ENCODE measurements at places on chromosomes 5 and 9.

- DNase-seq = no peak
These were observed 45.1 kb downstream of the GAS1 start for GRCh38 chr9:86902176-86902575.

- DNase-seq = no peak
These were observed 107.6 kb downstream of the ADRB2 start for GRCh38 chr5:148933903-148934432.

GRCh38 chr9:28956116-28956880 lies 1383.0 kb upstream of the C9orf72 start:
- DNase-seq = no peak

DNA sequence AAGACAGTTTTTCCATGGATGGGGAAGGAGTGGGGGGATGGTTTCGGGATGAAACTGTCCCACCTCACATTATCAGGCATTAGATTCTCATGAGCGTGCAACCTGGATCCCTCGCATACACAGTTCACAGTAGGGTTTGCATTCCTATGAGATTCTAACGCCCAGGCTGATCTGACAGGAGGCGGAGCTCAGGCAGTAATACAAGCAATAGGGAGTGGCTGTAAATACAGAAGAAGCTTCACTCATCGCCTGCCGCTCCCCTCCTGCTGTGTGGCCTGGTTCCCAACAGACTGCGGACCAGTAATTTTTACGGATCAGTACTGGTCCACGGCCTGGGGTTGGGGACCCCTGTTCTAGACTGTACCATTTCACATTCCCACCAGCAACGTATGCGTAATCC lies 68.3 kb upstream of the OTULINL start:
- DNase-seq = no peak

GRCh38 chr5:150509992-150510391 lies 2.1 kb downstream of the NDST1 start:
- no peak for DNase-seq

DNA sequence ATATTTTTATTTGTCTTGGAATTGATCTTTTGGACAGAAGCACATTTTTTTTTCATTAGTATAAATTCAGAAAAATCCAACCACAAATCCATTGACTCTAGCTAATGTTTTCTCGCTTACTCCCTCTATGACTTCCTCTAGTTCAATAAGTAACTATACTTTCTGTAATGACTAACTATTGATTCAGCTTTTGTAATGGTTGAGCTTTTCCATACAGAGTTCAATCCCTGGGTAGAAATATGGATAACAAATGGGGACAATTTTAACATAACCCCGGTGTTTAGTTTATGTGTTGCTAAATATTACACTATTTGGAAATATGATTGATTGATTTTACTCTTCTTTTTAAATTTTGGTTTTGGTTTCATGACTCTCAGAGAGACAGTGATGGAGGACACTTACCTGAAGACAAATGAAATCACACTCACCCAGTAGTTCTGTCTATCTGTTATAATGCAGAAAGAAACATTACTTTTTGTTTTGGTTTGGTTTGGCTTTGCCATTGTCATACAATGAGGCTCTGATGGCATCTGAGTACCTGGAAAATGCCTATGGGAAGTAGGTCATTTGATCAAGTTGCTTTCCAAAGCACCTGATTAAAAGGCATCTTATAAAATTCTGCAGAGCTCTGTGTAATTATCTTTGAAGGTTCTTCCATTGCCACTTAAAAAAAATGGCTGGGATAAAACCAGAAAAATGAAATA lies 309.7 kb upstream of the MPDZ start:
- no peak for DNase-seq

- no peak for DNase-seq
These were observed 37.9 kb upstream of the NR4A3 start for GRCh38 chr9:99783799-99784198.

GRCh38 chr9:83372957-83373356 lies 165.2 kb downstream of the FRMD3 start:
- DNase-seq = no peak

- no peak for DNase-seq
These were observed 11.9 kb downstream of the DAB2 start for GRCh38 chr5:39412721-39413394.

DNA sequence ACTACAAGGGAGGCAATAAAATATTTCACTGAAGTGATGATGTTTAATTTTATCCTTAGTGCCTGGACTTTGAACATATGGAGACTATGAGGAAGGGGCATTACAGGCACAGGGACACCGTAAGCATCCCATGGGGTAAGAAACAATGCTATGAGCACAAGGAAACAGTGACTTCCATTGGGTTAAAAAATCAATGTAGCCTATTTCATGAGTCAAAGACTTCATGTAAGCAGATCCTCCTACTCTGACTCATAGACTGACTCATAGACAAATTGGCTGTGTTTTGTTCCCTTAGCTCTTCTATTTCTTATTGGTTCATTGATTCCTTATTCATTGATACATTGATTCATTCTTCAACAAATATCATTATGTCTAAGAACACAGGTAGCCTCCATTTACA lies 351.0 kb downstream of the PRELID2 start:
- DNase-seq = no peak

DNA sequence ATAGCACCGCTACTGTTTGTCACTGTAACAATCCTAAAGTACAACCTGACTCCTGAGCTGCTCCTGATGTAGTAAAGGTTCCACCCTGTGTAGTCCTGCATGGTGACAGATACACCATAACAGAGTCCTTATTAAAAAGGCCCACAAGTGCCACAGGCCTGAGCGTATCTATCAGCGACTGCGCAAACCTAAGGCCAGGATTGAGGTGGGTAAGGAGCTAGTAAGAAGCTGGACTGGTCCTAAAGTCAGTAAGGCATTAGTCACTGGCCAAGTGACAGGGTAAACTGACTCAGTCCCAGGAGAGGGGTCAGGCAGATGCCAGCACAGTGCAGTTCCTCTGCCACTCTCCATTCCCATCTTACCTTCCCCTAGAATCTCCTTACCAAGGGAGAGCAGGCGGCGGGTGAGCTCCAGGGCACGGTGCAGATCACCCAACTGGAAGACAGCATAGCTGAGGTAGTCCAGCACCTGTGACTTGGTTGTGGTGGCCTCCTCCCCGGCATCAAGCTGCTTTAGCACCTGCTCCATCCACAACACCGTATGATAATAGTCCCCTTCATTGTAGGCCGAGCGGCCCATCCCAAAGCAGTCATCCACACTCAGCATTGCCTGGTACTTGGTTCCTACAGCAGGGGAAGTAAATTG lies 17.6 kb downstream of the P4HA2 start:
- DNase-seq = no peak

- DNase-seq = no peak
These were observed 334.7 kb downstream of the NR2F1-AS1 start for GRCh38 chr5:93246090-93246855.

DNA sequence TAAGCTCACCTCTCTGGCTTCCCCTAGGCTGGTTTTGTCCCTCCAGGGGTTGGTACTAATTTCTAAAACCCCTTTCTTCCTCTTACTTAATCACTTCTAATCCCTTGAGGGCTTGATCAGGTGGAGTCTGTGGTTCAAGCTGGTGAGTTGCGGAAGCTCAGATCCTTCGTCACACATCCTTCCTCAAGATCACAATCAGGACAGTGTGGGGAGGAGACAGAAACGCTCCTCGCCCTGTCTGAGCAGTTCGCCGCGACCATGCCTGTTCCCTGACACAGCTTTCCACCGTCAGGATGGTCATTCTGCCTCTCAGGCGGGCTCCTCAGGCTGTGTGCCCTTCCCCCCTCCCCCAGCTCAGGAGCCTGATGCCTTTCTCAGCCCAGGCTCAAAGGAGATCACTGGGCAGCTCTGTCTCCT lies 24.3 kb downstream of the CPLX2 start:
- no peak for DNase-seq

DNA sequence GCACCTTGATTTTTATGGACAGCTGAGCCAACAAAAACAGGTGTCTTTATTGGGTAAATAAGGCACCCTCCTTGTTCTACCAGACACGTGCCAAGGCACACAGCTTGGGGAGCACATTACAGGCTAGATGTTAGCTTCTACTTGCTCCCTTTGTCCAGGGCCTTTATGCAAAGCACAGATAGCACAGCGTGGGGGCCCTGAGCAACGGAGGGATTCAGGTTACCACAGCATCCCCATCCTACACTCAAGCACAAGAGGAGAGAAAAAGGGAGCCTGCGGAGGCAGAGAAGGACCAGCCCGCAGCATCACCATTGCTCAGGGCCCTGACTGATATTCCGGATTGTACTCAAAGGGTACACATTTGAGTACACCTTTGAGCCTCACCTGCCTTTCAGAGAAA lies 181.7 kb upstream of the KIF2A start:
- no peak for DNase-seq

GRCh38 chr5:141785135-141785534 lies 93.1 kb downstream of the PCDH1 start:
- no peak for DNase-seq

DNA sequence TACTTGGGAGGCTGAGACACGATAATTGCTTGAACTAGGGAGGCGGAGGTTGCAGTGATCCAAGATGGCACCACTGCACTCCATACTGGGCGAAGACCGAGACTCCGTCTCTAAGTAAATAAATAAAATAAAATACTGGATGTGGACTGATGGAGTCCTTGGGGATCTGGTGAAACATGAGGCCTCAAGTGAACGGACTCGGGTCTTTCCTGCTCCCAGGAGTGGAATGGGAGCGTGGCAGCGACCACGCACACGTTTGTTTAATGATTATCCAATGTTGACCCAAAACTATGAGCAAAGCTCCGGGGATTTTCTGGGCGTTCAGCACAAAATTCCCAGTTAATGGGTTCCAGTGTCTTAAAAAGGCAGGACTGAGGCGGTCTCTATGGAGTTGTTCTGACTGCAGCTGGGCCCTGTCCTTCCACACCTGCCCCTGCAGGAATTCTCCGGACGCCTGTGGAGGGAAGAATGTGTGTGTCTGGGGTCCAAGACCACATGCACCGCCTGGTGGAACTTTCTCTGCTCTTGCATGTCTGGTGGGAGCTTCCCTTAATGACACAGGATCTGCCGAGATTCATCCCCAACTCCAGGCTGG lies 26.6 kb downstream of the NEK6 start:
- no peak for DNase-seq

- DNase-seq = no peak
These were observed 1282.7 kb upstream of the WWC1 start for GRCh38 chr5:167008705-167009104.

GRCh38 chr9:126661521-126662251 lies 48.0 kb downstream of the LMX1B start:
- DNase-seq = no peak

- no peak for DNase-seq
These were observed 193.3 kb downstream of the TMEM38B start for GRCh38 chr9:105887679-105888078.

DNA sequence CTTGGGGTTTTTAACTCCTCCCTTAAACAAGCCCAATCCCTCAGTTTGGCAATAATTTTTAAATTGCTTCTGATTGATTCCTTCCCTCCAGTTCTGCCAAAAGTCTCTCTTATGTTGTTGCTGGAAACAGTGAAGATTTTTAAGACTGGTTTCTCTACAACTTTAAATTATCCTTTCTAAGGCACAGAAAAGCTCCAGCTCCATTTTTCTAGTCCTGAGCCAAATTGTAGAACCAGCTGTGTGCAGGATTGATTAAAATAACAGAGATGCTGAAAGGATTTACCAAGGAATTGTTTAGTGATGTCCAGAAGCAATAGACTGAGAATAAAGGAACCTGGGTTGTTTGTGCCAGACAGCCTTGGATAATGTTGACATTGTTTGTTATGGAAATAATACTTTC lies 111.3 kb downstream of the NUDT12 start:
- DNase-seq = no peak

- DNase-seq = no peak
These were observed 168.2 kb downstream of the CACNA1B start for GRCh38 chr9:138045541-138046490.

DNA sequence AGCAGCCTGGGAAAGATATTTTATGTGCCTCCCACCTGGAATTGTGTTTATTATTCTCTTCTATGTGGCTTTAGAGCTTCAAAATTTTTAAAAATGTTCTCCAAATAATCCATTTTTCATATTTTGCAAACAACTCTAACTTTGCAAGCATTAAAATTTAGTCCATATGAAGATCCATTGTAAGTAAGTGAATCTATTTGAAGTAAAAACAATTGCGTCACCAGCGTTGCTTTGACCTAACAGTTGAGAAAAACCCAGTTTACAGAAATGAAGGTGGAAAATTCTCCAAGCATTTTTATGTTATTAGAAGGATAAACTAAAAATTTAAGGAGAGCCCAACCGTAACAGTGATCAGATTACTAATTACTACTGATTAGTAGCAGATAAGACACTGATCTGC lies 38.9 kb upstream of the TLX3 start:
- no peak for DNase-seq

- DNase-seq = no peak
These were observed 306.1 kb upstream of the WWC1 start for GRCh38 chr5:167985373-167985772.

DNA sequence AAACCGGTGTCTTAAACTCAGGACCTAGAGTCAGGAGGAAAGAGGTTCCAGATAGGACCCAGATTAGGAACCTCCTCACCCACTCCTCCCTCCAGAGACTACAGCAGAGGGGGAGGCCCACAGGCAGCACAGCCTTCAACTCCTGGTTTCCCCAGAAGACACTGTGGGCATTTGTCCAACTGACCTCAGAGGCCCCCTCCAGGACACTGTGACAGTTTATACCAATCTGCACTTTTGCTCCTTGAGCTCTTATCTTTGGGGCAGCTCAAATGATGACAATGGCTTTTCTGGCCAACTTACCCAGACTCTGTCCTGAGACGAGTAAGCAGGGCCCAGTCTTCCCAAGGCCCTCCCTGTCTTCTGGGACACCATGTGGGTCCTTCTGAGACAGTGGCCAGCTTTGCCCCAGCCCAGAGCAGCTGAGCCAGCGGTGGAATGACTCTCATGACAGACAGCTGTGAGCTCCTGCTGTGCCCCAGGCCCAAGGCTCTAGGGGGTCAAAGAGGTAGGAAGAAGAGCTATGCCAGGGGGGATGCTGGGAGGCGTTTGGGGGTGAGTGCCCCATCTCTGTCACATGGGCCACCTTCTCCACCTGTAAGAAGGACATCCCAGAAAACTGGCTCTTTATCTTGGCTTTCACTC lies 14.3 kb downstream of the OR2V2 start:
- no peak for DNase-seq

DNA sequence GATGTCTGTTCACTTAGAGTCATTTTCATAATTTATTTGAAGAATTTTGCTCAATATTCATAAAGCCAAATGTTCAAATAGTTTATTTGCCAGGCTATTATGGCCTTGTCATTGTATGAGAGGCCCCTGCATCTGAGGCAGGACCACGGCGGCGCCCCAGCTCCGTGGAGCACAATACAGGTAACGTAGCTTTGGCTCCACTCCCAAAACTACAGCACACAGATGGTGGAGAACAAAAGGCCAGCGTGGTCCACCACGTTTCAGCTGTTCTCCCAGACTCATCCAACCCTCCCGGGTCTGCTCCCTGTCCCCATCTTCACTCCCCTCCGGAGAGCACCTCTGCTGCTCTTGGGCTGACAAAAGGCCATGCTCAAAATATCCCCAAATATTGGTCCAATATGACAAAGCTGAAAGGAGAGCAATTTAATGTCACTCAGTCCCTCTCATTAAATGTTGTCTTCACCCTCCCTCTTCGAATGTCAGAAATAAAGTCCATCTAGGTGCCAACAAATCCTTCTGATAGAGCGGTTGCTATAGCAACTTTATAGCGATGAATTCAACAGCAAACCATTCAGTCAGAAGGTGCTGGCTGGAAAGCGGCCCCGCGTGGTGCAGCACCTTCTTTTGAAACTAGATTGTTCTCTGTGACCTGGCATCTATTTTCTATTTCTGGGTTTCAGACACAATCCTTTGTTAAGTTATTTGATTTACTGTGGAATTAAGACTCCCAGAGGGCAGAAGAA lies 504.3 kb downstream of the ARHGEF28 start:
- no peak for DNase-seq

- no peak for DNase-seq
These were observed 2.0 kb downstream of the NIPBL start for GRCh38 chr5:36878392-36879082.

All from thoracic aorta (tissue), 2 donors.